ENCODE measurements at places on chromosomes 5 and 9. TPM values are rescaled to one million over a fixed set of nuclear protein-coding genes. Genes with fewer than 3 reads are reported as not detected.
A peak's percentile ranks its signal among the peaks of the same experiment; 100 is the strongest.

GRCh38 chr9:110509792-110510191 lies 69.7 kb downstream of the SVEP1 start:
- no peak for DNase-seq

DNA sequence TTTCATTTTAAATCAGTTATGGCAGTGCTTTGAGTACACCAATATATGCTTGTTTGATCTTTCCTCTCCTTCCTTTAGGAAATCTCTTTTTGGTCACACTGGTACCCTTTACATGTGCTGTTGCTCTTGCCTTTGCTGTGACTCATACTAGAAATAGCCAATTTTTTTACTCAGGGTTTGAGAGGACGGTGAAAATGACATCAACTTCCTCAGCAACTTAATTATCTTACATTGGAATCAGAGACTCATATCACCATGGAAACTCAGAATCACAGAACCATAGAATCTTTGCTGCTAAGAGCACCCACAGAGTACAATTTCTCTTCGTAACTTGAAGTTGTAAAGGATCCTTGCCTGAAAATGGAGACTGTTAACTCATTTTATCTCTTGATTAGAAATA lies 13.8 kb upstream of the ZNF300 start:
- DNase-seq = peak; percentile 63

- no peak for DNase-seq
Measured at GRCh38 chr9:98815391-98815951, 8.0 kb downstream of the GALNT12 start.

DNA sequence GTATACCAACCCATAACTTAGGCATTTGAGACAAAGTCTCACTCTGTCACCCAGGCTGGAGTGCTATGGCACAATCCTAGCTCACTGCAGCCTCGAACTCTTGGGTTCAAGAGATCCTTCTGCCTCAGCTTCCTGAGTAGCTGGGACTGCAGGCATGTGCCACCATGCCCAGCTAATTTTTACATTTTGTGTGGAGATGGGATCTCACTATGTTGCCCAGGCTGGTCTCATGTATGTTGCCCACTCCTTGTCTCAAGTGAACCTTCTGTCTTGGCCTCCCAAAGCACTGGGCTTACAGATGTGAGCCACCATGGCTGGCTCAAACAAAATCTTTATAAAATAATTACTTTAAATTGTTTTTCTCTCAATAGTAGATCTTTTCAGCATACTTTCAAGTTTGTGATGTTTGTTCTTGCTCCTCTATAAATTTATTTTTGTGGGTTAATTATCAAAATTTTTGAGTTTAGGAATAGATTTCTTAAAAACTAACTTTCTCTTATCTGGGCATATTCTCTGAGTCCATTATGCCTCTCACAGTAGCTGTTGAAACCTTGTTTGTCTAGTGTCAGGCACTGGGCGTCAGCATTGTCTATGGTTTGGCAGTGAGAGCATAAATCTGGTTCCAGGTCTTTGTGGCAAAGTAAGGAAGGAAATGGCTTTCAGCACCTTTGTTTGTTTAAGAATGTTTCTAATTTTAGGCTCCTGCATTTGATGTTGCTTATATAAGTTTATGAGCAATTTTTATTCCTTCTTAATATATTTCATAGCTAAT lies 38.7 kb downstream of the NLN start:
- peak; percentile 74 for DNase-seq

GRCh38 chr9:79264041-79264440 lies 307.7 kb upstream of the TLE4 start:
- peak; percentile 4 for DNase-seq

DNA sequence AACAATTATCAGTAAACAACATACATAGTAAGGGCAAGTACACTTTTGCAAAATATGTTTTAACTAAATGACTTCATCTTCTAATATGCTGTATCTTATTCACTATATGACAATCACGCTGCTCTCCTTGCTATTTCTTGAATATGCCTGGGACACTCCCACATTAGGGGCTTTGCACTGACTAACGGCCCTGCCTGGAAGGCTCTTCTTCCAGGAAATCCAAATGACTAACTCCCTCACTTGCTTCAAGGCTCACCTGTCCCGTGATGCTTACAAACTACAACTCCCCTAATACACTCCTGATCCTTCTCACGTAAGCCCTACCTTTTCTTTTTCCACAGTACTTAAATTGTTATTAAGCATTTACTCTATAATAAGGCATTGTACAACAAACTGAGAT lies 10.6 kb downstream of the ERP44 start:
- no peak for DNase-seq

GRCh38 chr9:71790296-71790695 lies 22.0 kb upstream of the CEMIP2 start:
- no peak for DNase-seq

GRCh38 chr5:118279540-118280294 lies 708.6 kb downstream of the DTWD2 start:
- DNase-seq = no peak

GRCh38 chr5:113166261-113166660 lies 189.7 kb downstream of the DCP2 start:
- DNase-seq = peak; percentile 63

DNA sequence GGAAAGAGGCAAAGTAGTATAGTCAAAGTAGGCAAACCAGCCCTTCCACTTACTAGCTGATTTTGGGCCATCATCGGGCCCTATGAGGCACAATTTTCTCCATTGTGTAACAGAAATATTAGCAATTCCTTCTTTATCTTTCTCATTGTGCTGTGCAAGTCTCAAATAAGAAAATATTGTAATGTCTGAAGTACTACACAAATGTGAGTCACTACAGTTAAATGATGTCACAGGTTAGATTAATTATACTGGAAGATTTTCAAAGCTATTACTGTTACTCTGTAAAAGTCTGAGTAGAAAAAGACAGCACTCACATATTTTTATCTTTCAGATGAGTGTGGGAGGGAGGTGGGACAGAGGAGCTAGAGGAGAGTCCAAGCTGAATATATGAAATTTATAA lies 12.4 kb upstream of the TMC1 start:
- peak; percentile 80 for DNase-seq

DNA sequence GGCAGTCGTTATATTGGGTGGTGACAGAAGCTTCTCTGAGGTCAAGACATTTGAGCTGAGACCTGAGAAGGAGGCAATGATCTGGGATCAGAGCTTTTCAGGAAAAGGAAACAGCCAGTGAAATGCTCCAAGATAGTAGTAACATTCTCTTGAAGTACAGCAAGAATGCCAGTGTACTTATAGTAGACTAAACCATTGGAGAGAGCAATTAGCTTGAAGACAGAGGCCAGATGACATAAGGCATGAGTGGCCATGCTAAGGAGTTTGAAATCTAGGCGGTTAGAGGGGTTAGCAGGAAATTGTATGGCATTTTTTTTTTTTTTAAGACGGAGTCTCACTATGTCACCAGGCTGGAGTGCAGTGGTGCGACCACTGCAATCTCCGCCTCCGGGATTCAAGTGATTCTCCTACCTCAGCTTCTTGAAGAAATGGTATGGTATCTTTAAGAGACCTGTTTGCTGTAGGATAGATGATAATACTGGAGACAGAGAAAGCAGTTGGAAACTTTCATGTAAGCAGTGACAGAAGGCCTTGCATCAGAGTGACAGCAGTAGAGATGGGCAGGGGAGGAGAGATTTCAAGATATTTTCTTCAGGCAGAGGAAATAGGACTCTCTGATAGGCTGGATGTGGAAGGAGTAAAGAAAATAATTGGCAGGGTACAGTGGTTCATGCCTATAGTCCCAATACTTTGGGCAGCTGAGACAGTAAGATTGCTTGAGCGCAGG lies 482.2 kb upstream of the PAPPA start:
- DNase-seq = peak; percentile 28

- DNase-seq = no peak
Measured at GRCh38 chr9:136043441-136043991, 51.6 kb downstream of the NACC2 start.

- DNase-seq = no peak
Measured at GRCh38 chr5:175654807-175655206, 3.1 kb upstream of the HRH2 start.

GRCh38 chr5:74199005-74199404 lies 441.5 kb downstream of the ENC1 start:
- peak; percentile 58 for DNase-seq

DNA sequence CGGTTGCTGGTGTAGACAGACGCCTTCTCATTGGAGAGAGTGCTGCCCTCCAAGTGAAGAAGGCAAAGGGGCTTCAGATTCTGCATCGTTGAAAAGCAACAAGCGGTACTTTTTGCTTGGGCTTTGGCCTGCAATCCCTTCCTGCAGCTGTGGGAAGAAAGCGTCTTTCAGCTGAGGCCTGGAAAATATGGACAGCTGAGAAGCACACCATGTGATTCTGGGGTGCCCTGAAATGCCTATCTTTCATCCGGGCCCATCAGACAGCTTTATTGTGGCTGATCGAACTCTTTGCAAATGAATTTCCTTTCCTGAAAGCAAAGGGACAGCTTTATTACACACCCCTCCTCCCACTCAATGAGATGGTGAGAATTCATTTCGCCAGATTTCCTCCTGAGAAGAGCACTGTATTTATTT lies 74.0 kb downstream of the NSG2 start:
- DNase-seq = no peak

- no peak for DNase-seq
Measured at GRCh38 chr9:119195521-119195920, 173.7 kb downstream of the BRINP1 start.

DNA sequence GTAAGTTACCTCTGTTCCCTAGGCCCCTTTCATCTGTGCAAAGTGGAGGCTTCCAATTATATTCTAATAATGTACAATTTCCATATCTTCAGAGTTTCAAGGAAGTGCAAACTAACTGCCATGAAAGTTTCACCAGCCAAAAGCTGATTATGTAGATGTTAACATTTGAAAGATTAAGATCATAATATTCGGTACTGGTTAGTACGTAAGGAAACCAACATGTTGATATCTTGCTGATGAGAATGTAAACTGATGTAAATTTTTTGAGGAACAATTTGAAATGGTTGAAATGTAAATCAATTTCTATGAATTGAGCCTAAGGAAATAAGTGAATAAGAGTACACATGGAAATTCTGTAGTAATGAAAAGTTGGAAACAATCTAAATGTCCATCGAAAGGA lies 12.9 kb upstream of the KLF4 start:
- no peak for DNase-seq

DNA sequence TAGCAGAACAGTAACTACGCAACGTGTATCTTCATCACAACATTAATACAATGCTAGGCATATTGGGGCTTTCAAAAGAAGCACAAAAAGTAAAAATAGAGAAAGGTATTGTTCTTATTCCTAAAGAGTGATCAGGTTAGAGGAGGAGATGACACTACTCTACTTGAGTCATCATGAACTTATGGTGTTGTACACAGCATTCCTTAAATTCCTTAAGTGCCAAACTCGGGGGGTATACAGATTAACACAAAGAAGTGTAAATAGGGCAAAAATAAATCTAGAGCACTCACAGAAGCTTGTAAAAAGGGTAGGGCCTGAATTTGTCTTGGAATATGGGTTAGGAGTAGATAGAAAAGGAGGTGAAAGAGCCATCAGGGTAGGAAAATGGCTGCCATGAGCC lies 308.0 kb upstream of the DAP start:
- DNase-seq = no peak

DNA sequence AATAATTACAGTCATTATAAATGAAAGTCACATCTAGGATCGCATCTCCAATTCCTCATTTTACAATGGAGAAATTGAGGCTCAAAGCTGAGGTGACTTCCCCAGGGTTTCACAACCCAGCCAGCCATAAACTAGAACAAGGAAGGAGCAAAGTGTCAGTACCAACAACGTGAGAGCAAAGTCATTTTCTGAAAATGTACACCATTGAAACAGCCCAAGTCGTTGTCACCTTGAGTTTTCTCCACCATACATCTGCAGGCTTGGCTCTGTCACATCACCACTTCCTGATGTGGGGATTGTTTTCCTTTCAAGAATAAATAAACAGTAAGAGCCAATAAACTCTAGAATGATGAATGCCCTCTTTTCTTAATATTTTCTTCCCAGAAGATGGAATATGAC lies 184.5 kb upstream of the PTGER4 start:
- no peak for DNase-seq

The GPX3 gene
- polyA plus RNA-seq = 4.4 TPM

The CEMIP2 gene
- polyA plus RNA-seq = 12.7 TPM

The LECT2 gene
- 0.41 TPM for polyA plus RNA-seq

The GCNT4 gene
- polyA plus RNA-seq = 1.7 TPM

The SMIM32 gene
- polyA plus RNA-seq = not detected

The SNX18 gene
- polyA plus RNA-seq = 14.2 TPM

The RRAGA gene
- polyA plus RNA-seq = 217 TPM

The MAMDC2 gene
- 0.45 TPM for polyA plus RNA-seq

The BTNL3 gene
- polyA plus RNA-seq = not detected

Measured in GM23248 (cell line).